ENCODE measurements at places on chromosomes 7 and 10. TPM values are rescaled to one million over a fixed set of nuclear protein-coding genes. Genes with fewer than 3 reads are reported as not detected.

Gene CAPZA2
- 101 TPM for total RNA-seq

Gene KCNH2
- total RNA-seq = 10.7 TPM

Gene CAV1
- total RNA-seq = 3.7 TPM

Gene GIMAP1
- total RNA-seq = not detected

Gene PIK3CG
- not detected for total RNA-seq

Gene GBF1
- total RNA-seq = 43.2 TPM

Gene AKR1C8
- not detected for total RNA-seq

Gene ACTA2
- total RNA-seq = 7.0 TPM

Gene C1QL3
- not detected for total RNA-seq

Gene CCDC6
- total RNA-seq = 40.6 TPM

Gene PVRIG
- not detected for total RNA-seq

Gene TAS2R5
- total RNA-seq = 1.5 TPM

Gene CUBN
- 2.2 TPM for total RNA-seq

Gene LRRD1
- 0.57 TPM for total RNA-seq

Gene SPDYE11
- not detected for total RNA-seq
